ENCODE measurements at places on chromosomes 7 and 10.

- no peak overlapping the region for H3K27ac ChIP-seq
- H3K4me1 ChIP-seq = no peaks in the 10 kb centered on the region
- DNase-seq = no peak
- H3K36me3 ChIP-seq = no peaks in the 10 kb centered on the region
- H3K27me3 ChIP-seq = no peaks in the 10 kb centered on the region
- H3K4me3 ChIP-seq = no peak overlapping the region
These were observed 442.6 kb upstream of the TEX47 start for GRCh38 chr7:89238156-89238555.

DNA sequence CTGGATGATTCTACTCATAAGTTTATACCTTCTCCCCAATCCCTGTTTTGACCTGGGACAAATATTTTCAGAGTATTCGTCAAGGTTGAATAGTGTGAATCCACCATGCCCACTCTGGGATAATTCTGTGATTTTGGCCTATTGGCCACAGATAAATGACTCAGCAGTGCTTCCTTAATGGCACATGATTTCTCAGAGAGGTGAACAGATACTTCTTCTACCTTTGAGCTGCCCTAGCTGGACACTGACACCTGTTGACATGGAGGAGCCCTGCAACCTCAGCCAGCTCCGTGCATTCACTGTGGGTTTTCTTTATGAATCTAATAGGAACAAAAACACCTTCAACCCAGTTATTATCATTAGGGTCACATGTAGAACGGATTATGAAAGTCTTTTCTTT, 40.9 kb upstream of the HPS1 start:
- H3K27me3 ChIP-seq = no peaks in the 10 kb centered on the region
- H3K4me1 ChIP-seq = no peaks in the 10 kb centered on the region
- no peak overlapping the region for H3K4me3 ChIP-seq
- DNase-seq = no peak

DNA sequence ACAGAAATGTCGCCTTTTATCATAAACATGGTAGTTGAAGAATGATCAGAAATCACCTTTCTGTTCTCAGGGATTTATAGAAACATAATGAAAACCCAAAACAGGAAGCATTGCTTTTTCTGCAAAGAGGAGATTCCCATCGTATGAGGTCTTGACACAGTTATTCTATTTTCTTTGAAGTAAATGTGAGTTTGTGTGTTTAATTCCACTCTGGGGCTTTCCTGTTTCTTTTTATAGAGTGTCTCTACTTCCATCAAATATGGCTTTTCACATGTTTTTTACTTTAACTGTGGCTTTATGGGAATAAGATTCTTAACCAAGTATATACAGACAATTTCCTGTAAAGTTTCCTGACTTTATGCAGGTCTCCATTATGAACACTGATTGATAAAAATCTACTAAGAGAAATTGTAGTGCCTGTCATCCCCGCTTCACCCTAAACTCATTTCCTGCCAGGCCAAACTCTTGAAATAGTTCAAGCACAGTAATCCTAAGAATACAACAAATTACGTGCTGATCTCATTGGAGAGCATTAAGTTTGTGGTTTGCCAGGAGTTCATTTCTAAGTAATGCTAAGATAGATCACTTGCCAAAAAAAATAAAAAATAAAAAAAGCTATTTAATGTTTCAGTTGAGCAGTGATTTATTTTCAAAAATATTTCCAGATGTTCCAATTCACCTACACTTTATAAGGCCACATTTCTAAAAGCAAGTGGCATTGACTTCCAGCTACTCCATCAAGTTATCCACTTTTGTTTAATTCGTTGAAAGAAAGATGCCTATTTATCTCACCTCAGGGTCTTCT, 52.2 kb upstream of the SEC61G start:
- no peak overlapping the region for H3K27ac ChIP-seq
- no peaks in the 10 kb centered on the region for H3K36me3 ChIP-seq
- peaks cover 34% of the 10 kb centered on the region for H3K4me1 ChIP-seq

- no peak overlapping the region for H3K27ac ChIP-seq
- H3K4me1 ChIP-seq = no peaks in the 10 kb centered on the region
These were observed 67.0 kb upstream of the ATRNL1 start for GRCh38 chr10:115026056-115026745.

DNA sequence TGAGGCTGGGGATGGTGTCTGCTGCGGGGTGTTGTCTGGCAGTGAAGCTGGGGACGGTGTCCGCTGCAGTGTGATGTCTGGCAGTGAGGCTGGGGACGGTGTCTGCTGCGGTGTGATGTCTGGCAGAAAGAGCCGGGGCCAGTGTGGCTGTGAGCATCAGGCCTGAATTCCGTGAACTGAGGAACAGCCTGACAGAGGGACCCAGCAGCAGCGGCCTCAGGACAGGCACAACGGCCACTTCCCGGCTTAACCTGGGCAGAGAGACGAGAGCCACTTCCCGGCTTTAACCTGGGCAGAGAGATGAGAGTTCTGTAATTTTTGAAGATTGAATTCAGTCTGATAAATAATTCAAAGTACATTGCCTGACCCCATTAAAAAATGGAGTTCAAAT, 321.2 kb downstream of the PTPRN2 start:
- no peak overlapping the region for H3K4me3 ChIP-seq
- DNase-seq = no peak
- H3K27me3 ChIP-seq = no peaks in the 10 kb centered on the region
- no peak overlapping the region for H3K27ac ChIP-seq

All from thoracic aorta (tissue), 2 donors.